Skin of body (tissue), 3 donors: ENCODE measurements at places on chromosomes 13 and 19. TPM values are rescaled to one million over a fixed set of nuclear protein-coding genes. Genes with fewer than 3 reads are reported as not detected.

Gene ATXN8OS
- not detected for total RNA-seq

Gene ZSCAN4
- not detected for total RNA-seq

Gene OVOL3
- total RNA-seq = not detected

Gene WDR88
- total RNA-seq = 0.10 TPM

Gene CERS1
- total RNA-seq = 2.5 TPM

Gene CRB3
- 9.8 TPM for total RNA-seq

Gene IRGC
- total RNA-seq = not detected

Gene RGCC
- 43.6 TPM for total RNA-seq

Gene KCTD4
- total RNA-seq = 0.20 TPM

Gene ATP8A2
- total RNA-seq = 1.1 TPM

Gene ZNF506
- total RNA-seq = 29.6 TPM

Gene CABP5
- total RNA-seq = not detected

Gene PLIN5
- total RNA-seq = 7.5 TPM

Gene NLRP5
- not detected for total RNA-seq

Gene EPSTI1
- 3.3 TPM for total RNA-seq

Gene NLRP7
- total RNA-seq = not detected

Gene NLRP9
- not detected for total RNA-seq

Gene ZNF536
- 8.9 TPM for total RNA-seq

Gene ZNF285
- 2.8 TPM for total RNA-seq

Gene TMEM145
- total RNA-seq = 0.20 TPM

Gene NLRP11
- total RNA-seq = not detected

Gene GNA15
- 13.2 TPM for total RNA-seq

Gene TUBA3C
- not detected for total RNA-seq

Gene CPAMD8
- 4.0 TPM for total RNA-seq

Gene OR4F17
- not detected for total RNA-seq

Gene SAFB2
- total RNA-seq = 41.2 TPM

Gene FARP1
- total RNA-seq = 65.3 TPM

Gene ANKLE1
- total RNA-seq = 0.49 TPM

Gene C19orf85
- total RNA-seq = not detected

Gene PTH2
- total RNA-seq = not detected

Gene TEX26
- total RNA-seq = not detected

Gene NKG7
- total RNA-seq = 7.5 TPM

Gene KIR2DL1
- total RNA-seq = not detected

Gene VN1R4
- not detected for total RNA-seq
